Stimulated activated CD4-positive, alpha-beta T cell treated with anti-CD3 and anti-CD28 coated beads, Interleukin-15, amount 100 ng/mL, for 1 hour (primary cell): ENCODE measurements at places on chromosomes 2 and 18.

GRCh38 chr2:23803965-23804542 is 122.9 kb downstream of the ATAD2B start:
- no peak for DNase-seq

DNA sequence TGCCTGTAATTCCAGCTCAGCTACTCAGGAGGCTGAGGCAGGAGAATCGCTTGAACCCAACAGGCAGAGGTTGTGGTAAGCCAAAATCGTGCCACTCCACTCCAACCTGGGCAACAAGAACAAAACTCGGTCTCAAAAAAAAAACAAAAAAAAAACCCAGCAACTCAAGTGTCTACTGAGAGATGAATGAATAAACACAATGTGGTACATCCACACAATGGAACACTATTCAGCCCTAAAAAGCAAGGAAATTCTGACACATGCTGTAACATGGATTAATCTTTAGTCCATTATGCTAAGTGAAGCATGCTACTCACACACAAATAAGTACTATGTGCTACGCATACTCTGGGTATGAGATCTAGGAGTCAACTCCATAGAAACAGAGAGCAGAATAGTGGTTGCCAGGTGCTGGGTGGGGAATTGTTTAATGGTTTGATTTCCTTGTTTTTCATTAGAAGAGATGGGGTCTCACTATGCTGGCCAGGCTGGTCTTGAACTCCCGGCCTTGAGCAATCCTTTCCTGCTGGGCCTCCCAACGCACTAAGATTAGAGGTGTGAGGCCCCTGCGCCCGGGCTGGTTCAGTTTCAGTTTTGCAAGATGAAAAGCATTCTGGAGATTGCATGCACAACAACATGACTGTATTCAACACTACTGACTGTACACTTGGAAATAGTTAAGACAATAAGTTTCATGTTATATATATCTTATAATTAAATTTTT is 15.9 kb downstream of the SMPD4 start:
- no peak for DNase-seq

DNA sequence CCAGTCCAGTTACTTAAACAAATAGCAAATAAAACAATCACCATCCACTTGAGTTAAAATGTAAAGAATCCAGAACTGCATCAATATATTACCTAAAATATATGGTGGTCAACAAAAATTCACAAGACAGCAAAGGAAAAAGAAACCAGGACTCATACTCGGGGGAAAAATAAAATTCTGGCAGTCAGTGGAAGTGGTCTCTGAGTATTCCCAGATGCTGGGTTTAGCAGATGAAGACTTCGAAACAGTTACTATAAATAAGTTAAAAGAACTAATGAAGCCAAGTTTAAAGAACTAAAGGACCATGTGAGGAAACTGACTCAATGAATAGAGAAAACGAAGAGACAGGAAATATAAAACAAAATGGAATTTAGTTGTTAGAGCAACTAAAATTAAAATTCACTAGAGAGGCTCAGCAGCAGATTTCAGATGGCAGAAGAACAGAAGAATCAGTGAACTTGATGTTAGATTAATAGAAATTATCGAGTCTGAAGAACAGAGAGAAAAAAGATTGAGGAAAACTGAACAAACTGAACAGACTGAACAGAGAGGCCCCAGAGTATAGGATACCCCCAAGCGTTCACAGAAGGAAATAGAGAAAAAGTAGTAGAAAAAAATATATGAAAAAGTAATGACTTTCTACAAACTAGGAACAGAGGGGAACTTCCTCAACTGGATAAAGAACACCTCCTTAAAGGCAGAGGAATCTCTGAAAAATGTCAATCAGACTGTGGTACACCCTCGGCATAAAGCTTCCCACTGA is 27.9 kb downstream of the MGAT4A start:
- no peak for DNase-seq

DNA sequence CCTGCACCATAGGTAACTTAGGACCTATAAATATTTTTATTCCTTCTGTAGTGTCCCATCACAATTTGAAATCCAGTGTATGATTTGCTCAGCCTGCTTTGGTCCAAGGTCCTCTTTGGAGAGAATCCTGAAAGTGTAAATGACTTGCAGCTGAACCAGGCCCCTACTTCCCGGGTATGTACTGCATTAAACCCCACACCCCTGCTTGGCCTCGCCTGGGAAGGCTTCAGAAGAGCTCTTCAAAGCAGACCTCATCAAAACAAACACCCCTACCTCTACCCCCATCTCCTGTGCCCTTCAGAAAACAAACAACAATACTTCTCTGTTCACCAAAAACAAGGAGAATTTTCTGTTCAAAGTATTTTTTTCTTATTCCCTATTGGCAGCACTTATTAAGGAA is 9.5 kb upstream of the SPTBN1 start:
- DNase-seq: no peak

GRCh38 chr2:23692851-23693605 is 233.9 kb downstream of the ATAD2B start:
- no peak for DNase-seq

- no peak for DNase-seq
Measured at GRCh38 chr2:189138800-189139199, 40.8 kb downstream of the COL5A2 start.

GRCh38 chr2:24871852-24872333 is 48.1 kb downstream of the ADCY3 start:
- DNase-seq: no peak

DNA sequence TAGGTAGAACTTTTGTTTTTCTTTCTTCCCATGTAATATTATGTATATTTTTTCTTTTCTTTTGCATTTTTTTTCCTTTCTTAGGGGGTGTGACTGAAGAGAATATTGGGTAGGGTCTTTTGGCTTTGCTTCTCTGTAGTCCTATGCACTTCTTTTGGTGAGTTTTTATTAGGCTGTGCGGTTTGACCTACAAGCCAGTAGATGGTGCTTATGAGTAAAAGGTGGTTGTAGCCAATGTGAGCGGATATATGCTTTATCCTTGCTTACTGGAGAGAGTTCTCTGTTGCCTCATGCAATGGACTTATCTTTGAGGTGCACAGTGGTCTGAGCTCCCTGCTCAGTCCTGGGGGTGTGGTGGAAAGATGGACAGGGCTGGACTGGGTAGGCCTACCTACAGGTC is 52.7 kb downstream of the DSEL start:
- no peak for DNase-seq

GRCh38 chr2:12173271-12173942 is 427.0 kb downstream of the LPIN1 start:
- DNase-seq: no peak

- DNase-seq: no peak
Measured at GRCh38 chr2:111219285-111219684, 98.6 kb downstream of the BCL2L11 start.

- no peak for DNase-seq
Measured at GRCh38 chr2:26581991-26582842, 58.9 kb downstream of the CIB4 start.

- DNase-seq: no peak
Measured at GRCh38 chr2:165067643-165068486, 112.5 kb upstream of the SLC38A11 start.

GRCh38 chr2:173607606-173608311 is 253.1 kb downstream of the CDCA7 start:
- no peak for DNase-seq
